ENCODE measurements at places on chromosomes 7 and 10. TPM values are rescaled to one million over a fixed set of nuclear protein-coding genes. Genes with fewer than 3 reads are reported as not detected.

GRCh38 chr7:53119514-53119941, 84.1 kb downstream of the POM121L12 start:
- no peak for DNase-seq

GRCh38 chr10:52297747-52298146, 16.3 kb upstream of the DKK1 start:
- DNase-seq, result no peak

DNA sequence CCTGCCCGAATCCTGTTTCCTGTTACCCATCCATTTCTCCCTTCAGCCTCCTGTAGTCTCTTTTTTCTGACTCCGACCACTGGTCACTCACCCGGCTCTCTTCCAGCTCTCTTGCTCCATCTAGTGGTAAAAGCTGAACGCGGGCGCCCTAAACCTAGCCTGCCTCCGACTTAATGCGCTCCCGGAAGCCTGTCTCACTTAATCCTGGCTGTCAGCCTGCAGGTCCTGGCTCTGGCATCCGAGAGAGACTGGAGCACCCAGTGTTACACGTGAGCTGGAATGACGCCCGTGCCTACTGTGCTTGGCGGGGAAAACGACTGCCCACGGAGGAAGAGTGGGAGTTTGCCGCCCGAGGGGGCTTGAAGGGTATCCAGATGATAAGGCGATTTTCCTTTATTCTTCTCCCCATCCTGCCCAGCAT, 10.3 kb downstream of the SUMF2 start:
- DNase-seq, result peak; percentile 96

GRCh38 chr7:101845974-101846373, 28.5 kb downstream of the CUX1 start:
- peak; percentile 5 for DNase-seq

- DNase-seq, result no peak
Measured at GRCh38 chr7:21044384-21044783, 257.7 kb upstream of the SP8 start.

DNA sequence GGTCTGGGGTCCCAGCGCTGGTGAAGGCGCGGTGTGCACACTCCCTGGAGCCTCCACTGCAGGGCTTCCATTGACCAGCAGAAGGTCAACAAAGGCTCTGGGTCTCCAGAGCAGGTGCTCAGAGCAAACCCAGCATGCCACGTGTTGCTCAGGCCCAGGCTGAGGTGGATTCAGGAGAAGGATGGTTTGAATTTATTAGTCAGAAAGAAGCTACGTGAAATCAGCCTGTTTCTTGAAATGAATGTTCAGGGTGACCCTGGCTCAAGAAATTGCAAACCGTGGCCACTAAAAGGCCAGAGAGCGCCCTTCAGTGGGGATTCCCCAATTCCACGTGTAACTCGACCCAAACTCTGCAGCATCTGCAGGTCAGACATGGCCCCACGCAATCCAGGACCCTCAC, 82.7 kb upstream of the PFKP start:
- no peak for DNase-seq

- DNase-seq, result no peak
Measured at GRCh38 chr7:66921918-66922486, 977 bp downstream of the TMEM248 start.

- DNase-seq, result no peak
Measured at GRCh38 chr7:12648704-12649261, 38.6 kb upstream of the ARL4A start.

- no peak for DNase-seq
Measured at GRCh38 chr10:102435529-102436233, 3.3 kb upstream of the CUEDC2 start.

- DNase-seq, result peak; percentile 46
Measured at GRCh38 chr10:112981553-112981952, 31.5 kb downstream of the TCF7L2 start.

DNA sequence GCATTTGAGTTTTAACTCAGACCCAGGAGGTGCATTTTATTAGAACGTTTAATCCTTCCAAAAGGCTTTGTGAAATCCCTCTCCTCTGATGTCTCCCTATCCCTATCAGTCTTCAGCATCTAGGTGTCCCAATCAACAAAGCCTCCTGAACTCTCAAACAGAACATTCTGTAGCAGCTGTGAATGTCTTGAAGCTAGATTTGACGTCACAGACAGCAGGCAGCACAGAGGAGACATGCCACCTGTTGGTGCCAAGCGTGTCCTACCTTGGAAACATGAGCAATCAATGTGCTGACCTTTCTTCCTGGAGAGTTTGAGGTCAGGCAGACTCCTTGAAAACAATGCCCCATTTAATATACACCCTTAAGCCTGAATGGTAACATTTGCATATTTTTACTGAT, 125.5 kb downstream of the RNLS start:
- DNase-seq, result no peak

DNA sequence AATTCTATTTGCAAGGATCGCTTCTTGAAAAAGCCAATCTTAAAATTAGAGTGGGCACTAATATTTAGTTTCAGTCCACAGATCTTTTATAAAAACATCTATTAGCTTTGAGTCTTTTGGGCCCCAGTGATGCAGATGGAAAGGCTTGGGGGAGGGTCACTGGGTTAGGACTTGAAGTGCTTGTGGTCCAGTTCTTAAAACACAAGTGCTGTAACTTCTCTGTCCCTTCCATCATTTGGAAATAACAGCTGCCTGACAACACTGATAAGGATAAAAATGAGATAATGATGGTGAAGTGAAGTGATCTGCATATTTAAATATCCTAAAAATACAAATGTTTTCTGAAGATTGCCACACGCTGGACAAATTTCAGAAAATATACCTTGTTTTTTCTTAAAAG, 37.1 kb upstream of the ZRANB1 start:
- no peak for DNase-seq

GRCh38 chr10:32454148-32454547, 8.2 kb downstream of the CCDC7 start:
- no peak for DNase-seq

DNA sequence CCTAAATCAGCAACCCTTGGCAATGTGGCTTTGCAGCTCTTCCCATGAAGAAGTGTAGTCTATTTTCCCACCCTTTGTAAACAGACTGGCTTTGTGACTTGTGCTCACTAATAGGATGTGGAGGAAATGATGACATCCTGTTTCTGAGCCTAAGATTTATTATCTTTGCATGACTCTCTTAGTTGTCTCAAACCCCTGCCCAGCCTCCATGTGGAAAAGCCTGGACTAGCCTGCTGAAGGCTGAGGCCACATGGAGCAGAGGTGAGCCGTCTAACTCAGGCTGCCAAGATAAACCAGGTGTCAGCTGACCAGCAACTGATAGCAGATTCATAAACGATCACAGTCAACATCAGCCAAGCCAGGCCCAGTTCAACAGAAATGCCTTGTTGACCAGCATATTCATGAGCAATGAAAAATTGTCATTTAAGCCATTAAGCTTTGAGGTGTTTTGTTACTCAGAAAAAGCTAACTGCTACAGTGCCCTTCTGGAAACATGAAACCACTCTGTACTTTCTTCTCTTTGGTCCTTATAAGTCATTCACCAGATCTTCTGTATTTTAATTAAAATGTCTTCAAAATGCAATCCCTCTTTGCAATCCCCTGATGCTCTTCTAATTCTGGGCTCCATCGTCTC, 586.3 kb upstream of the ANKRD30A start:
- DNase-seq, result no peak

- DNase-seq, result no peak
Measured at GRCh38 chr7:139345042-139345441, 3.9 kb downstream of the FMC1 start.

GRCh38 chr7:111711426-111712065, 149.3 kb upstream of the IMMP2L start:
- no peak for DNase-seq

DNA sequence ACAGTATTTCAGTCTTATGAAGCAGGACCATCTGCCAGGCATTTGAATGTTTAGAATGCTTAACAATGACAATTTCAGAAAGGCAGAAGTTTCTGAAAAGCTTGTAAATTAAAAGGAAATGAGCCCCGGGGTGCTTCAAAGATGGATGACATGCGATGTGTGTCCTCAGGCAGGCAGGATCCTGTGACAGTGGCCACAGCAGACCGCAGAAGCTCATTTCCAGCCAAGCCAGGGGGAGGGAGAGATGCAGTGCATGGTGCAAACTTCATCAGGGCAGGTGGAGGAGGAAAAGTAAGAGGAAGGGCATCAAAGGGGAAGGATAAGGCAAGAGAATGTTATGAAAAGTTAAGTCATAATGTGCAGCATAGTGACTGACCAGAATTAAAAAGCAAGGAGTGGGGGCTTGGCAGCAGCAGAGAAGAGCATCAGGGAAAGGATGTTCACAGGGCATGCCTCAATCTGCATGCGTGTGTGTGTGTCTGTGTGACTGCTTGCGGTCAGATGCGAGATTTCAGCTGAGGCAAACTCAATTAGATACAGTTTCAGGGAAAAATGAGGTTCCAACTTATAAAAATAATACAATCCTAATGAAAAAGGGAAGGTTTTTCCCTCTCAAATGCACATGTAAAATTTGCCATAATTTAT, 173.7 kb downstream of the COBL start:
- DNase-seq, result no peak

DNA sequence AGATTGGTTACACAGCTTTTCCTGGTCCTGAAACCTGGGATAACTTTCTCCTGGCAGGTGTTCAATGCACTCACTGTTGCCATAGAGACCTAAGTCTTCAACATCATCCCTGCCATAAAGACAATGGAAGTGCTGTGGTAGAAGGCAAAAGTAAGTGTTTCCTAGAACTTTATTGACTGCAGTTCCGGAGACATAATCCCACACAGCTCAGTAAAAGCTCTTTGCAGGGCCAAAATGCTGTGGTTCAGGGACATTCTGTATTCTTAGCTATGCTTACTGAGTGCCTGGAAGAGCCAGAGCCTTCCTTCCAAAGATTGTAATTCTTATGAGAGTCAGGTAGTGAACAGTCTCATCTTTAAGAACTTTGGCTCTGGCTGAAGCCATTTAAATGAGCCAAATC, 5.3 kb downstream of the WIPF3 start:
- no peak for DNase-seq

DNA sequence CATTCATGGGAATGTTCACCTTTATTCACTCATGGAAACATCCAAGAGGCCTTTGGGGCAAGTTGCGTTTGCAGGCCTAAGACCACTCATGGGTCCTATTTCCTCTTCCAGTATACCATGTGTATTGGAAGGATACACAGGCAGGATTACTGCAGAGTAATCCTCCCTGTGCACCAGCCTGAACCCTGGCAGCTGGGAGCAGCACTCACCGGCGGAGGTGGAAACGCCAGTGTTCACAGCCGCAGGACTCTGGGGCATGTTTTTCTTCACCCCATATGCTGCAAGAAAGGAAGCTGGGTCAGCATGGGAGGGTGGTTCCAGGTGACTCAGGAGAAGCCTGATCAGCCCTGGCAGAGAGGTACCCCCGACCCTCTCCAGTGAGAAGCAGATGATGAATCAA, 24.5 kb downstream of the COL17A1 start:
- no peak for DNase-seq

DNA sequence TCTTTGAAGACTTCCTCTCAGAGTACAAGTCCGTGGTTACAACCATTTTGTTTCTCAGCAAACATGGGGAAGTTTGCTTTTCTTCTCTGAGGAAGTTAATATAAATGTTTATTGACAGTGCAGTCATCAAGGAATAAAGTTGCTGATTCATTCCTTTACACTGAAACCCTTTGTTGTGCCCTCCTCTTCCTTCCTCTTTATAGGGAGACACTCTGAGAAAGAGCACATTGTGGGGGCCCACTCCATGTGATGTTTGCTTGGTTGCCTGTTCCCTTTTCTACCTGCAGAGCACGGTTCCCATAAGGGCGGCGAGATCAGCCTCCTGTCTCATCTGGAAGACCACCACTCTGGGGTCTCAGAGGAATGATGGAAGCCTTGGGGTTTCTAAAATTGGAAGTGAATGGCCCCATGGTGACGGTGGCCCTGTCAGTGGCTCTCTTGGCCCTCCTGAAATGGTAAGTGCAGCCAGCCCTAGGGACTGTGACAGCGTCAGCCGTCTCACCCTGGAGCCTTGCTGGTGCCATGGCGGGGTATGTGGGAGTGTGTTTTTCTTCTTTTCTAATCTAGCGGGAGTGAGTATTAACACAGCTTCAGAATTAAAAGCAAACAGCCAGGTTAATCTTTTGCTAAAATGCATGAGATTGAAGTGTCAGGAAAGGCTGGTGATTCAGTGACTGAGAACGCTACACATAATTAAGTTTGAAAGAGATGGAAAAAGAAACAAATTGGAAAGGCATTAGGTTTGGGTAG, at the start of gene TBXAS1:
TSS of gene TBXAS1 (plus strand) at position 240 of the 750 bp plus-strand sequence. CDS start at position 367, 127 bp downstream.
- DNase-seq, result no peak

DNA sequence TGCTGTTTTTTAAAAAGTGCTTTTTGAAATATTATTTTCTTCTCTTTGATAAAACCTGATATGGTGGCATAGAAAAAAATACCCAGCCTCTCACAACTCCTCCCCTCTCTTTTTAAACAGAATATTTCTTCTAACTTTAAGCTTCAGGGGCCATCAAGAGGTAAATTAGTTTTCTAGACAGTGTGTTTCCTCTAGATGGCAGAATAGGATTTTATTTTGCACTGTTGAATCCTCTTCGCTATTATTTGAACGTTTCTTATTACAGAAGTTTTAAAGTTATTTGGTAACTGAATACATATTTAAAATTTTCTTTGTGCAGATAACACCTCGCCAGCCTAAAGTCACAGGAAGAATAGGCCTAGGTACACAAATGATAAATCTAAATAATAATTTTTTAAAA, 30.3 kb downstream of the ARL5B start:
- no peak for DNase-seq

- no peak for DNase-seq
Measured at GRCh38 chr7:43590862-43591557, 8.1 kb downstream of the STK17A start.

GRCh38 chr7:149846021-149846420, 7.8 kb downstream of the ZNF862 start:
- peak; percentile 25 for DNase-seq

- no peak for DNase-seq
Measured at GRCh38 chr7:55092186-55092974, 73.6 kb downstream of the EGFR start.

DNA sequence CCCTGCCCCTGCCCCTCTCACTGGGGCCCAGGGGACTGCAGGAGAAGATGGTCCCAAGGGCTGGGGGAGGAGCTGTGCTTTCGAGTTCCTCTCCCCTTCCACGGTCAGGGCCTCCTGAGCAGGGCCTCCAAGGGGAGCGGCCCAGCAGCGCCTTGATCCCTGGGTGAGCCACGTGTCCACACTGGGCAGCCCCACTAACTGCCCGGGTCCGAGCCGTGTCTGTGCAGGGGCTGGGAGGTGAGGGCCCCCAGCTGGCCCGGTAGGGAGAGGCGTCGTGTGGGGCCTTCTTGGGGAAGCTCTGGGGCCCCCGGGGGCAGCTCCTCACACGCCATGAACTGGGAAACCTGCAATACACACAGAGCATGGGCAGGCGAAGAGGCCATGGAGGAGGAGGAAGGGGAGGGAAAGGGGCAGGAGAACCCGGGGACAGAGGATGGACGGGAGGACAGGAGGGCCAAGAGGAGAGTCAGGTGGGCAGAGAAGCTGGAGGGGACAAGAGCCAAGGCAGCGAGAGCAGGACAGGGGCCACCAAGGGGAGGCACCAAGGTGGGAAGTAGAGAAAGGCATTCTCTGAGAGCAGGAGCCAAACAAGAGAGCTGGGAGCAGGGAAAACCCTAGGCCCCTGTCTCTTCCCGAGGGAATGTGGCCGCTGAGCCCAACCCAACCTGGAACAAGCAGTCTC, 32.8 kb downstream of the KCNH2 start:
- DNase-seq, result peak; percentile 64

Gene PTPRN2
- total RNA-seq, result 4.9 TPM

Gene GPR37
- 1.4 TPM for total RNA-seq

Gene PRR15
- not detected for total RNA-seq

Gene EMX2
- 0.36 TPM for total RNA-seq

Gene MYOZ1
- total RNA-seq, result not detected

Gene MMP21
- not detected for total RNA-seq

Gene HOXA1
- total RNA-seq, result 0.14 TPM

Gene PNLIPRP1
- total RNA-seq, result not detected

Data from sigmoid colon (tissue), 7 donors.